ENCODE measurements at places on chromosomes 3 and 15. TPM values are rescaled to one million over a fixed set of nuclear protein-coding genes. Genes with fewer than 3 reads are reported as not detected.

DNA sequence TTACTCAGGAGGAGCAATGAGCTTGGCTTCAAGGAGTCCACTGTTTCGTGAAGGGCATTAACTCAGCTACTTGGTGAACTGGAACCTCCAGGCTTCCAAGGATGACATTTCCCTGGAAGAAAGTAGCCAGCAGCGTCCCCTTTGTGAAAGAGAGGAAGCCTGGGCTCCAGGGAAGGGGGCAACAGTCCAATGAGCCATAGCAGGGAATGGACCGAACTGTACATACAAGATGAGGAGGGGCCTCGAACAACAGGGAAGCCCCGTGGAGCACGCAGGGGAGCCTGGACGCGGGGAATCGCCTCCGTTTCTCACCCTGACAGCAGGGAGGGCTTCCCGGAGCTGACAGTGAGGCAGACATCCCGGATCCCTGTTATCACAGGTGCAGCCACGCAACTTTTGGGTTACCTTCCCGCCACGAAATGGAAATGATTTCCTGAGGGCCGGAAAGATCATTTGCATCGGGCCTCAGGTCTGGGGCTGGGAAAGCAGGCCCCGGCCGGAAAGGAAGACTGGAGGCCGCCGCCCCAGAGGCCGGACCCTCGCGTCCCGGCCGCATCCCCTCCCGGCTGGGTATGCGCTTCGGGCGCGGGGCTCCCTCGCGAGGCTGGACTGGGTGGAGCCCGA is 475 bp upstream of the SPINT1 start:
- DNase-seq: no peak

DNA sequence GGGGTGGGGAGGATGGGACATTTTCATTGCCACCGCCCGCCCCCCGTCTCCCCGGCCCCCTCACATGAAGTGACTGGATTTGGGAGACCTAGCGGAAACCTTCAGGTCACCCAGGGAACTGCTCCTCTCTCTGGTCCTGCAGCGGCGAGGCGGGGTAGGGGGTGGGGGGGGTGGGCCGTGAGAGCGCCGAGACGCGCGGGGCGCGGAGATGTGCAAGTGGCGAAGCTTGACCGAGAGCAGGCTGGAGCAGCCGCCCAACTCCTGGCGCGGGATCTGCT is 712 bp upstream of the MME start:
- no peak for DNase-seq

The IGSF10 gene
- 1.5 TPM for polyA plus RNA-seq

- DNase-seq: no peak
Observed at GRCh38 chr3:158909870-158910269, 108.0 kb downstream of the MFSD1 start.

- peak; percentile 16 for DNase-seq
Observed at GRCh38 chr3:30826531-30826942, 67.9 kb downstream of the GADL1 start.

The HCLS1 gene
- polyA plus RNA-seq: 15.9 TPM

GRCh38 chr3:189158034-189158433 is 13.7 kb upstream of the TPRG1 start:
- DNase-seq: no peak

DNA sequence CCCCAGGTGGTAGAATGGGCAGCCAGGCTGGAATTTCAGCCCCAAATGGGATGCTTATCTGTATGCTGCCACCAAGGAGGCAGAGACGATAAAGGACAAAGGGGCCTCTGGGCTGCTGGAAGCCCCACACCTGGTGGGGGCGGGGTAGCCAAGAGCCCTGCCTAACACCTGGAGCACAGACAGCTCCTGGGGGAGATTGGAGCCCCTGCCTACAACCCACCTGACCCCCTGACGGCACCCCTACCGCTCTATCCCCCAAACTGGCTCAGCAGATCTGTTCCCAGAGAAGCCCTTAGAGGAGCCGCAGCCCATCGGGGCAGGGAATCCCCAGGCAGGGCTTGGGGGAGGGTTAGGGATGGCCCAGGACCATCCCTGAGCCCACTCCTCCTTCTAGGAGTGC is 15.8 kb upstream of the SEMA3F start:
- DNase-seq: no peak

GRCh38 chr3:196082619-196082971 is 705 bp upstream of the TFRC start:
- no peak for DNase-seq

- DNase-seq: no peak
Observed at GRCh38 chr3:177976241-177976640, 560.0 kb upstream of the KCNMB2 start.

GRCh38 chr15:79989682-79990081 is 18.7 kb upstream of the BCL2A1 start:
- DNase-seq: no peak

DNA sequence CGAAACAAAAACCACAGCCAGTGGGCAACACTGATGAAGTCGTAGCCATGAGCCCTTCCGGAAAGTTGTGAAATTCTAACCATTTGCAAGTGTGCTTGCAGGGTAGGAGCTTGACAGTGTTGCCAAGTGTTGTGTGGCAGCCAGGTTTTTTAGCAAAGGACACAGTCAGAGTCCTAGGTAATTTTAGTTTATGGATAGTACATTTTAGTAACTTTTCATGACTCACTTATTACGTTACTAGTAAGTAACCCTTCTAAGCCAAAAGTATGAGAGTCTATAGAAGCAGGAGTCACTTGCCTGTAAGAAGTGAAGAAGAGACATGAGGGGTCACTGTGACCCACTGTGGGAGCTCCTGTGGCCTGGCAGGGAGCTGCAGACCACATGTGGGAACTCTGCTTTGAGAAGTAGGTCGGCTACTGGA is 54.8 kb upstream of the ADPGK start:
- no peak for DNase-seq

The ATR gene
- polyA plus RNA-seq: 4.8 TPM

The CCRL2 gene
- polyA plus RNA-seq: 1.8 TPM

- no peak for DNase-seq
Observed at GRCh38 chr15:81185631-81186295, 10.9 kb upstream of the IL16 start.

DNA sequence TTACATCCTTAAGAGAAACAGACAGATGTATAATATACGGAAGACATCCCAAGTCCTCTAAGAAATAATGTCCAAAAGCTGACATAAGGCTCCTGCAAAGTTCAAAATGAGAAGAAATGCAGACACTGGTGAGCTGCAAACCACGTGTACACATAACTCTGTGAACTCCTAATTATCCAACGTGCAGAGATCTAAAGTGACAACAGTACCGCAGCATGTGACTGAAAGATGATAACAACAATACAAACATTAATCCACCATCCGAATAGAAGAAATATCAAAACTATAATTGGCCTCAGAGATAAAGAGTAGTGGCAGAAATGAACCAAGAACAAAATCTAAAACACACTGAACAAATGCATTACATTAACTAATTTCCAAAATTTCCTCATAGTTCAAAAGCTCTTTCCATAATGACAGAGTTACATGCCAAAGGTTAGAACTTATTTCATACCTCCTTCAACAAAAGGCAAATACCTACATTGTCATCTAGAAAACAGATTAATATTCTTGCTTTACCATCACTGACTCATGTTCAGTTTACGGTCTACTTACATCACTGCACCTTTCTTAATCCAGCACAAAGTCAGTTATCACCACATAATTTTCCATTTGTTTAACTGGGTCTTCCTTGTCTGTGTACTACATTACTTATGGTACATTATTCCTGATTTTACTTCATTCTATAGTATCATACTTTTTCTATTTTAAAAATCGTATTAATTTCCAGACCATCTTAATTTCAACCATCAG is 2.2 kb downstream of the PDCD10 start:
- no peak for DNase-seq

The ACVR2B gene
- 1.4 TPM for polyA plus RNA-seq

The GPR27 gene
- polyA plus RNA-seq: 0.26 TPM

The ZBBX gene
- not detected for polyA plus RNA-seq

DNA sequence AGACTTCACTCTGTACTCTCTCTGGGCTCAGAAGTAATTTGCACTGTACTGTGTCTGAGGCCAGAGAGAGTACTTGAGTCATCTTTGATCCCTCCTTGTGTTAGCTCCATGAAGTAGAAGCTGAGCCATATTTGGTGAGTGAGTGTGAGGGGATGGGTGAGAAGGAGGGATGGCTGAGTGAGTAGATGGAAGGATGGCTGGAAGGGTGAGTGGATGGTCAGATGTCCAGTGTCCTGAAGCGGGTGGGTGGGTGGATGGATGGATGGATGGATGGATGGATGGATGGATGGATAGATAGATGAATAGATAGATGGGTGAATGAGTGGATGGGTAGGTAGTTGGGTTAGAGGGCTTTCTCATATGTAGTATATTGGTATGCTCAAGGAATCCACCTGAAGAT is 39.3 kb downstream of the FGD5 start:
- no peak for DNase-seq

GRCh38 chr15:43104426-43104825 is 1.4 kb downstream of the UBR1 start:
- no peak for DNase-seq

The SV2B gene
- 0.35 TPM for polyA plus RNA-seq

DNA sequence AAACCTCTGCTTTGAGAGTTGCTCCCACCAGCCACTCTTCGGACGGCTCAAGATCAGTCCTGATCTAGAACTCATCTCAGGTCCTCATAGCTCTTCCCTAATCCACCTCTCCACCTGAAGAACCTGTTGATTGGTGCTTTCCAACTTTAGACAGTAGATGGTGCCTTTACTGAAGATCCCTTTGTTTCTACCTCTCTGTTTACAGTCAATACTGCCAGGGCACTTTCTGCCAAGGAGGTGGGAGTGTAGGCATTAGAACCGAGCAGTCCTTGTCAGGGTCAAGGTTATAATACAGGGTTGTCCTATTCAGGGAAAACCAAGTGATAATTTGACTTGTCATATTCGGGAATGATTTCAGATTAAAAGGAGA is 1.2 kb downstream of the CGNL1 start:
- DNase-seq: no peak

GRCh38 chr15:42071717-42072116 is 22.6 kb downstream of the PLA2G4D start:
- no peak for DNase-seq

The C3orf22 gene
- not detected for polyA plus RNA-seq

The CHRD gene
- 17.3 TPM for polyA plus RNA-seq

- DNase-seq: peak; percentile 81
Observed at GRCh38 chr3:107208100-107208499, 169.1 kb upstream of the CCDC54 start.

The GOLGA8R gene
- 0.48 TPM for polyA plus RNA-seq

- no peak for DNase-seq
Observed at GRCh38 chr3:182327196-182327681, 466.1 kb upstream of the ATP11B start.

The LAMB2 gene
- 423 TPM for polyA plus RNA-seq

DNA sequence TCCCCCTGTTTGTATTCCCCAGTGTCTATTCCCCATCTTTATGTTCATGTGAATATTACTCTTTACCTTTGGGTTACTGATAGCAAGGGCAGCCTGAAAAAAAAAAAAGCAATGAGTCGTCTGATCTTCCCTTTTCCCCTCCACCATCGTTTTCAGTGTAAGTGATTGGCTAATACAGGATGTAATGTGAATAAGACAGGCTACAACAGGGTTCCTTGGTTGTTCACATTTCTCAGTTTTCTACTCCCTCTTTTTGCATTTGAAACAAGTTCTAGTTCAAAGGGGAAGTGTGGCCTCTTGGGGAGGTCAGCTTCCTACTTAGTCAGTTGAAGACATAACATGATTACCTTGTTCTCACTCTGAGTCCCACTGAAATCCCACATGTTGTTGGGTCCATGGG is 278.0 kb upstream of the TRIM42 start:
- DNase-seq: no peak

DNA sequence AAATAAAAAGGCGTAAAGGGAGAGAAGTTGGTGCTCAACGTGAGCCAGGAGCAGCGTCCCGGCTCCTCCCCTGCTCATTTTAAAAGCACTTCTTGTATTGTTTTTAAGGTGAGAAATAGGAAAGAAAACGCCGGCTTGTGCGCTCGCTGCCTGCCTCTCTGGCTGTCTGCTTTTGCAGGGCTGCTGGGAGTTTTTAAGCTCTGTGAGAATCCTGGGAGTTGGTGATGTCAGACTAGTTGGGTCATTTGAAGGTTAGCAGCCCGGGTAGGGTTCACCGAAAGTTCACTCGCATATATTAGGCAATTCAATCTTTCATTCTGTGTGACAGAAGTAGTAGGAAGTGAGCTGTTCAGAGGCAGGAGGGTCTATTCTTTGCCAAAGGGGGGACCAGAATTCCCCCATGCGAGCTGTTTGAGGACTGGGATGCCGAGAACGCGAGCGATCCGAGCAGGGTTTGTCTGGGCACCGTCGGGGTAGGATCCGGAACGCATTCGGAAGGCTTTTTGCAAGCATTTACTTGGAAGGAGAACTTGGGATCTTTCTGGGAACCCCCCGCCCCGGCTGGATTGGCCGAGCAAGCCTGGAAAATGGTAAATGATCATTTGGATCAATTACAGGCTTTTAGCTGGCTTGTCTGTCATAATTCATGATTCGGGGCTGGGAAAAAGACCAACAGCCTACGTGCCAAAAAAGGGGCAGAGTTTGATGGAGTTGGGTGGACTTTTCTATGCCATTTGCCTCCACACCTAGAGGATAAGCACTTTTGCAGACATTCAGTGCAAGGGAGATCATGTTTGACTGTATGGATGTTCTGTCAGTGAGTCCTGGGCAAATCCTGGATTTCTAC is at the start of gene RARB:
RARB (plus strand) TSS at position 322 of the 847 bp plus-strand sequence; CDS start at position 791, 469 bp downstream.
- DNase-seq: peak; percentile 59

The REC114 gene
- polyA plus RNA-seq: not detected

DNA sequence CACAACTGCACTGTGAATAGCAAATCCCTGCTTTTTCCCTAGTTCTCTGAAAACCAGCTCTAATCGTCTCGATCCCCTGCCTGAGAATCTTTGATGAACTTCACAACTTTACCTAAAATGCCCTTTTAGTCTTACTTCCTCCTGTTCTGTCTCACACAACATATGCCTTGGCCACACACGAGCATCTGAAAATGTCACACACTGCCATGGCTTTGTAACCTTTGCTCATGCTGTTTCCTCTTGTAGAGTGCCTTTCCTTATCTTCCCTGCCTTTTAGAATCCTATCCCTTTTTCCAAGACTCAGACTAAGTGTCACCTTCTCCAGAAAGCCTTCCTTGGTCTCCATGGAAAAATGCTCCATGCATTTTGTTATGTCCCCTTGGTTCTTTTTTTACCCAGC is 71.4 kb upstream of the HACD2 start:
- no peak for DNase-seq

DNA sequence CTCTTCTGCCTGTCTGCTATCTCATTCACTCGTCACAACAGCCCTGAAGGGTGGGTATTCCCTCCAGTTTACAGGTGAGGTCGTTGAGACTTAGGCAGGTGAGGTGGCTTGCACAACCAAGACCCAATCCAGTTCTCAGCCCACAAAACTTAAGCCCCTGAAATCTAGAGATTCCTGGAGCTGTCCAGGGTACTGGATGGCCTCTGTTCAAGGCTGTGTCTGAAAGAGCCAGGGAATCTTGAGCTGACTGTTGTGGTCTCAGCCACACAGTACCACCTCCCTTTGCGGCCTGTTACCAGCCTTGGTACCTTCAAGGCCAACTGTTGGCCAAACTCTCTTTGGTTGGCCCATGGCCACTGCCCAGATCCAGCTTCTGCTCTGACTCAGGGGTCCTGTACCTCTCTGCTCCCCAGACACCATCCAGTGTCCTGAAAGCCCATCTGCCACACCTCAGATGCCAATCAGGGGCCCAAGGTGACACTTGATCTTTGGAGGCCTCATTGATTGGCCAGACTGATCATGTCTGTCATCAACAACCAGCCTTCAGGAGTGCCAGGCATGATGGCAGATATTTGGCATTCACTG is 10.9 kb upstream of the FAM107A start:
- DNase-seq: no peak
